ENCODE measurements at places on chromosomes 12 and 14.

DNA sequence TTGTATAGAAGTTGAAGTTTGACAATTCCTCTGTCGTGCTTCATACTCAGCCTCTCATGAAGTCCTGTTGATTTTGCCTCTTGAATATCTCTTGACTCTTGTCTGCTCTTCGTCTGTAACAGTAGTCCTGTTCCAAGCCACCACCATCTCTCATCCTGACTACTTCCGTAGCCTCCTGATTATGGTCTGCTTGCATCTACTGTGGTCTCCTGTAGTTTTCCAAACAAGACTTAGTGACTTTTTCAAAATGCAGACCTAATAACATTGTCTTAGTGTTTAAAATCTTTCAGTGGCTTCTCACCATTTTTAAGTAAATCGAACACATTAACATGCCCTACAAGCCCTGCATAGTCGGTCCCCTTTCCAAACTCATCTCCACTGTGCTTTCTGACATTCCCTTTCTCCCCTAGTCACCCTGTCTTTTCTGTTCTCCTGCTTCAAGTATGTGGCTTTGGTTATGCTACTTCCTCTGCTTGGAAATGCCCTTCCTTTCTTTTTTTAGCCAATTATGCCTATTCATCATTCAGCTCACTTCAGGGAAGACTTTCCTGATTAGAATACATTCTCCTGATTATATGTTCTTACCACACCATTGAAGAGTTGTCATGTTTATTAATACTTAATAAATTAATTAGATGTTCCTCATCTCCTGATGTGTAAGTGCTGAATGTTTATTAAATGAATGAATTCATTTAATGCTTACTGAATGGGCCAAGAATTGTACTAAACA lies 2.0 kb downstream of the SCYL2 start:
- no peak for DNase-seq

DNA sequence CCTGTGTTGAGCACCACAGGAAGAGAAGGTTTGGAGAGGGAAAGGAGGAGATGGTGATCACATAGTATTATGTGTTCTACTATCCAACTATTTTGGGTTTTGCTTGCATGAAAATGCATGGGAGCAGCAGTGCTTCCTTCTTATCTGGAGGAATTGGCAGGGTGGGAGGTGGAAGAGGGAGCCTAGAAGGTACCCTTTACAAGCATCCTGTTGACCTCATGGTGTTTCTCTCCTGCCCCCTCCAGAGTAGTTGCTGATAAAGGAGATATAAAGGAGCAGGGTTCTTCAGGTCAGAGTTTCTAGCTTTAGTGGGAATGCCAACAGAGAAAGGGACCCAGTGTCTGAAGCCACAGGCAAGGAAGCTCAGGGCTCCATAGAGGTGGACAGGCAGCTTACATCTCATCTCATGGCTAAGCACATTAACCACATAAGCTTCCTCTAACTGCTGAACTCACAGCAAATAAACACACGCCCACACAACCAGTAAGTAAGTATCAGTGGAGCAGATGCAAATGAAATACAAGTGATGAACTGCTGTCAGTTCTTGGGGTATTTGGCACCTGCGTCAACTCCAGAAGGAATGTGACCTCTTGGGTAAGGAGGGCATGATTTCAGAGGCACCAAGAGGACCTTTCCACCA lies 174.2 kb upstream of the SLC38A2 start:
- DNase-seq = no peak

DNA sequence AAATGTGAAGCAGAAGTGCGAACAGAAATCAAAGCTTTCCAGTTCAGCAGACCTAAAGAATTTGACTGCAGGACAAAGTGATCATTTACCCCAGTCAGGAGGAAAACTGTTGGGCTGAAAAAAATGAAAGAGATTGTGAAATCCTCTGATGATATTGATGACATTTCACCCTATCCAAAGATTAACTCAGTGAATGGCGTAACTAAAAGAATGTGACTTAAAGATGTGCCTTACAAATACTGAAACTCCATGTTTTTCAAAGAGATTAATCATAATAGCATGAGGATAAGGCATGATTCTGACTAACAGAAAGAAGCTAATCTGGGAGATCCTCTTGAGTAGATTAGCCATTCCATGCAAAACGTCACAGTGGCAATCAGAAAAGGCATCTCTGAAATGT lies 225.6 kb downstream of the DUSP6 start:
- no peak for DNase-seq

DNA sequence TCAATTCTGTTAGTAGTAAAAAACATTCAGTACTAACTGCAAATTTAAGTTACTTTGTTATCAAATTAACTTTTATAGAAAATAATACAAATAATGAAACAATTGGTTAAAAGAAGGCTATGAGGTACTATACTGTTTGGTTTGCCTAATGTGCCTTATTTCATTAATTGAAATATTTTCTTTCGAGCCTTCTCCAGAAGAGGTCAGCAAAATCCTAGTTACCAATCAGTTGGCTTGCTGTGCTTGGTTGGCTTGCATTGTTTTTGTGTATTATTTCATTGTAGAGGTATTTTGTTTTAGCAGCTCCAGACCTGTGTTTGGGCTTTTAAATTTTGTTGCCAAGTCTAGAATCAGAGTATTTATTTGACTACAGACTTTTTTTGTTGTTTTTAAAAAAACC lies 68.5 kb downstream of the AEBP2 start:
- no peak for DNase-seq

DNA sequence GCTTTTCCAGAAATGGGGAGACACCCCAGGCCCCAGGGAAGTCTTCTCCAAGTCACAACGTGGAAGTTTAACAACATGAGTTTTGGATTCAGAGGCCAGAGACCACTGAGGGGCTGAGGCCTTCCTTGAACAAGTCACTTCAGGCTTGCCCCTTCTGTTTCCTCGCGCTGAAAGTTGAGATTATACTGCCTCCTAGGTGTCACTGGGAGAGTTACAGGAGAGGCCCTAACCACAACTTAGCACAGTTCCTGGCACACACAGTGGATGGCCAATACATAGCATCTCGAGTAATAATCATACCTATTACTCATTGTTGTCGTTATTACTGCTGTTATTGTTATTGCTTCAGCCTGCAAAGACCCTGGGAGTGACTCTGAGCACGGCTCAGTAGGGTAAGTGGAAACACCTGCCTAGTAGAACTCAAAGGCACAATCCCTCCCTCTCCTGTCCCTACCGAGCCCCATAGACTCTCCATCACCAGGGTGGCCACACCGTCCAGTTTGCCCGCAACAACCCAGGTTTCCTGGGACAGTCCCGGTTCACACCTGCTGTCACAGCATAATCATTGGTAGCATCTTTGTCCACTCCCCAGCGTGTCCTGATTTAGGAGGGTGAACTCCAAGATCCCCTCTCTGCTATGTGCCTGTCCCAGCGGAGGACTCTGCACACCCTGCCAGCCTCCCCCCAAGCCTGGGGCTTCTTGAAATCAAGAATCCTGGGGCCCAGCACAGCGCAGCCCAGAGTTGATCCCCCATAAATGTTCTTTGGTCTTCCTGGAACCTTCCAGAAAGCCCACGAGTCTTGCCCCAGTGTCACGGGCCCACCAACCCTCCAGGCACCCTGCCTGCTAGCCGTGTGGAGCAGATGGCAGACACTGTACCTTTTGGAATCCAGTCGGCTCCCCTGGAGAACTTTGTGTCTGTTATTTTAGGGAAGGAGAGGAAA lies 85.0 kb downstream of the SYNE3 start:
- DNase-seq = no peak

DNA sequence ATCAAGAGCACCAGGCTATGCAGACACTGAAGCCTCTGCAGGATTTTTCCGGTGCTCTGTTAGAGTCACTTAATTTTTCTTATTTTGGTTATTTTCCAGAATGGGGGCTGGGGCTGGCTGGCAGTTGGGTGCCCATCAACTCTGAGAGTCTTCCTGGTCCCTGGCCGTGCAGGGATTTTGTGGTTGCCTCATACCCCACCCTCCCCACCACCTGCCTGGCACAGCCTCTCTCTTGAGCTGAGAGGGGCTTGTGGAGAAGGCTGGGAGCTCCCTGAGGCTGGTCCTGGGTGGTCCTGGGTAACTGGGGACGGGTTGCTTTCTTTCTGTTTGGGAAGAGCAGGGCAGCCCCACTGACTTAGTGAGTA lies 23.3 kb downstream of the LRTM2 start:
- DNase-seq = no peak

DNA sequence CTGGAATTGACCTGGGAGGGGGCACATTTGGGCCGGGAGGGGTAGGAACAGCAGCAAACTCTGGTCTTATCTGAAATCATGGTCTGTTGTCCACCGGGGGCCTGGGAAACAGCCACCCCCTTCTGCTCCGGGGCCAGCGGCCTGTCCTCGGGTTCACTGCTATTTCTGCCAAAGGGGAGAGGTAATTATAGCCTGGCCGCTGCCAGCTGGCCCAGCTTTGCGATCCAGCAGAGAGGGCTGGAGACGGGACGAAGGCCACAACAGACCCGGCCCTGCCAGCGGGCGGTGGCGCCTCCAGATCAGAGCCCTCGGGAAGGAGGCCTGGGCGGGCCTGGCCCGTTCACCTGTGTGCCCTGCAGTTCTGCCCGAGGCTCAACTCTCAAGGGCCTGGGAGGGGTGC lies at the start of gene C14orf180:
Gene C14orf180, plus strand, starts transcription at position 258 of the 400 bp plus-strand sequence. CDS start 6,667 bp downstream, outside the sequence.
- no peak for DNase-seq

All from memory B cell (primary cell).